ENCODE measurements at places on chromosomes 3 and 15.
A peak's percentile ranks its signal among the peaks of the same experiment; 100 is the strongest.

DNA sequence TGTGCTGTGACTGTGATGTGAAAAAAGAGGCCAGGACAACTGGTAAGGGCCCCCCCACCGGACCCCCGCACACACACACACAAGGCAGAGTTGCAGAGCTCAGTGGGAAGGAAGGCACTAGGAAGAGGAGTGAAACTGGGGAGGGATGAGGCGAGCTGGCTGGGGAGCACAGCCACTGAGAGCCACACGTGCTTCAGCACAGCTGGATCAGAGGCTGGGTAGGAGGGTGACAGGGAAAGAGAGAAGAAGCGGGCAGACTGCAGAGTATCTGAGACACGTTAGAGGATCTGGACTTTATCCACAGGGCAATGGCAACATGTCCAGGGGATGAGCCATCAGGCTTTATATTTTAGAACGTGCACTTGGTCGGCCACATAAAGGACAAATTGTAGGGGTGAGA is 38.0 kb upstream of the TKT start:
- no peak for DNase-seq

DNA sequence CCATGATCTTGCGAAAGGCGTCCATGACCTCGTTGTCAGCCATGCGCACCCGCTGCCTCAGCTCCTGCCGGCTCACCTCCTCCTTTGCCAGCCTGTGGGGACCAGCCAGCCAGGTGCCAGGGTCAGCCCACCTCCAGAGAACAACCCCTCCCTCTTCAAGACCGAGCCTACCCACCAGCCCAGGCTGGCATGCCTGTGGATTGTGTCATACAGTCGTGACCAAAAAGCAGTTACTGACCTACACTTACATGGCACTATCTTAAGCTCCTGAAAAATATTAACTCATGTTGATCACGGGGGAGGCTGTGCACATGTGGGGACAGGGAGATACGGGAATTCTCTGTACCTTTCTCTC is 10.7 kb upstream of the CAMK1 start:
- no peak for DNase-seq

GRCh38 chr3:156498307-156498706 is 56.6 kb downstream of the SSR3 start:
- no peak for DNase-seq

- no peak for DNase-seq
Measured at GRCh38 chr3:176561826-176562225, 635.5 kb downstream of the TBL1XR1 start.

DNA sequence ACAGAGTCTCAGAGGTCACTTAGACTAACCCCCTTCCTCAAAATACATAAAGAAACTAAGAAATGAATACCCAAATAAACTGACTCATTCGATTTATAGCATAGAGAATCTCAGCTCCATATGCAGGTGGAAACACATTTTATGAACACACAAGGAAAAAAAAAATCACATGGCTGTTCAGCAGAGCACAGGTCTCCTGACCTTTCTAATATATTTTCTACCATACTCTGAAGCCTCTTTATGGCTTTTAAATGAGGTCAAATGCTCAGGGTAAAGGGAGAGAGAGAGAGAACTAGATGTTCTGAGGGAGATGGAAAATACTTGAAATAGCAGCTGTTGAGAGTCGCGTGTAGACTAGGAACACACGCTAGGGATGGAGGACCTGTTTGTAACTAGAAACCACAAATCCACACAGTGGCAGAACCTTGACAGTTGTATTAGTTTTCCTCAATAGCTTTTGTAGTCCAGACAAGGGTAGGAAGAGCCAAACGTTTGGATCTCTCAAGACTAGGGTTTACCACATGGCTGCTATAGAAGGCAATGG is 165.3 kb downstream of the FMN1 start:
- no peak for DNase-seq

GRCh38 chr15:78102741-78103140 is 10.4 kb downstream of the SH2D7 start:
- no peak for DNase-seq

DNA sequence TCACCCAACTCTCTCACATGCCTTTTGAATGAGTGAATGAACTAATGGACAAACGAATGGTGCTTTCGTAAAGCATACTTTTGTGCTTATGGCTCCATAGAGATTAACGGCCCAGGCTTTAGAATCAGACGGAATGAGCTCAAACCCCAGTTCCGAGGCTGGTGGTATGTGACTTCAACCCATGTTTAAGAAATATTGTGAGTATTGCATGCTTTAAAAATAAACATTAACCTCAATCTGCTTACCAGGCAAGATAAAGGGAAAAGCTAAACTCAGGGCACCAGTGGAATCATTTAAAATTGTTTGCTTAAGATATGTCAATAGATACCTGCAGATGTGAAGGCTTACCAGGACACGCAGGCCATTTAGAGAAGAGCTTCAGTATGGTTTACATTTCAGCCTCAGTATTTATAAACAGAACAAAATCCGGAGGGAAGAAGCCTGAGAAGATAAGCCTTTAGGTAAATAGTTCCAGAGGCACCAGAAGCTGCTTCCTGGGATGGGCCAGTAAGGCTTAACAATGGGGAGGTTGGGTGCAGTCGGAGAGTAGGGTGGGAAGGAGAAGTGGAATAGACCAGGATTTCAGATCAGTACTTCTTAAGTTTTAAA is 186.4 kb downstream of the ADAMTS9 start:
- DNase-seq, result no peak

GRCh38 chr3:102577082-102577789 is 142.4 kb downstream of the ZPLD1 start:
- DNase-seq, result no peak

DNA sequence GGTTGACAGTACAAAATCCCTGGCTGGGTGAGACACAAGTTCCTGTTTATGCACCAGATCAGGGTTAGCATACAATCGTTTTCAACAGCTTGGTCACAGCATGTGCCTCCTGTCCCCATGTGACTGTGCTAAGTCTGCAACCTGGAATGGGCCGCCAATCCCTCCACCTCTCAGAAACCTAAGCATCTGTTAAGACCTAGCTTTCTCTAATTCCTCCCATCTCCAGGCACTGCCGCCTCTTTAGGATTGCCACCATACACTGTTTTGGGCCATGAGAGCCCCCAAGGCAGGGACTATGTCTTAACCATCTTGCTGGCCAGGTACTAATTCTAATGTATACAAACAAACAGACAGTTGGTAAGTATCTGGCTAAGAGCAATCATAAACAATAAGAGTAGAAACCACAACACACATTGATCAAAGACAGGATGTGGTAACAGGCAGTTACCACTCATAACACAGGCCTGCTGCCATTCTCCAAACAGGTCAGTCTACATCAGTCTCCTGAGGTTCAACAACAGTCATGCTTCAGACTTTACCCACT is 25.6 kb downstream of the SEC22C start:
- peak; percentile 44 for DNase-seq

DNA sequence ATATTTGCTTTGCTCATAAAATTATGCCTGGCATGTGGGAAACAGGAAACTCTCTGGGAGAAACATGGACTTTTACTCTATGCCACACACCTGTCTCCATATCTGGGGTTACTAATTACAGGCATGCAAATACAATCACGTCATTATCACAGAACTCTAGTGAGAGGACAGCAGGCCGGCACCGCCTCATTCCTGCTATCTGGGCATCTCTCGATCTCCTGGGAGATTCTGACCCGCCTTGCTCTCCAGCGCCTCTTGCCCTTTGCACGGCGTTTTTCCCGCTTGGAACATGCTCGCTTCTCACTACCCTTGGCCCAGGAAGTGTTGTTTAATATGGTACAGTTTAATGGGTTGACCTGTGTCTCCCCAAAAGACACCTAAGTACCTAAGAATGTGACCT is 45.4 kb upstream of the PARL start:
- DNase-seq, result no peak

All from activated CD4-positive, alpha-beta T cell treated with anti-CD3 and anti-CD28 coated beads, Interleukin-2, amount 50 U/mL, for 1 hour (primary cell).